Heart right ventricle (tissue), 16 donors: ENCODE measurements at places on chromosomes 11 and 22. TPM values are rescaled to one million over a fixed set of nuclear protein-coding genes. Genes with fewer than 3 reads are reported as not detected.

DNA sequence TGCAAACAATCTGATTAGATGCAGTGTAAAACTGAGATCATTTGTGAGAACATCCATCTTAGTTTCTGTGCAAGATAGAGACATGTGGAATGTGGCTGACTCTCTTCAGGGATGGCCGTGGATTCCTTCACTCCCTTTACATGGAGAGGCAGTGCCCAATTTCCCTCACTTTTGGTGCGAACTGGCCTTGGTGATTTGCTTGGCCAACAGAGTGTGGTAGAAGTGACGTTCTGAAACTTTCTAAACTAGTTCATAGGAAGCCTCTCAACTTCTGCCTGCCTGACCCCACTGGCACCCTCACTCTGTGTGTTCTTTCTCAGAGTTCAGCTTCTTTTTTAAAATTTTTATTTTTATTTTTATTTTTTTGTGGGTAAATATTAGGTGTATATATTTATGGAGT is 9.9 kb upstream of the SYT13 start:
- DNase-seq: no peak

Gene KREMEN1
- 39.3 TPM for total RNA-seq

Gene GSTT2B
- 10.5 TPM for total RNA-seq

GRCh38 chr11:128741916-128742315 is 48.0 kb downstream of the FLI1 start:
- no peak for DNase-seq

DNA sequence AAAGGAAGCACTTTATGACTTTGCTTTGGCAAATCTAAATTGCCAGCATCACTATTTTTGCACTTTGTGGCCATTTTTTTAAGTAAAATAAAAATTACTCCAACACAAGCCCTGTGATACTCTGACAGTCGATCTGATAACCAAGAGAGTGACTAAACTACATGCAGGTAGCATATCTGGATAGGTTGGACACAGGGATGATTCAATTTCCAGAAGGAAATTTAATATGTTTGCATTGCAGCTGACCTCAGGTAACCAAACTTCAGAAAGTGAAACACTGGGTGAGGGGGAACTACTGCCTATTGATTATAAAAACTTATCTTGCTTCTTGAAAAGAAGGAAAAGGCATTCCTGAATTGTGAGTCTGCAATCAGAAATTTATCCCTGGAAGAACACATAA is 13.9 kb downstream of the OR5B3 start:
- no peak for DNase-seq

DNA sequence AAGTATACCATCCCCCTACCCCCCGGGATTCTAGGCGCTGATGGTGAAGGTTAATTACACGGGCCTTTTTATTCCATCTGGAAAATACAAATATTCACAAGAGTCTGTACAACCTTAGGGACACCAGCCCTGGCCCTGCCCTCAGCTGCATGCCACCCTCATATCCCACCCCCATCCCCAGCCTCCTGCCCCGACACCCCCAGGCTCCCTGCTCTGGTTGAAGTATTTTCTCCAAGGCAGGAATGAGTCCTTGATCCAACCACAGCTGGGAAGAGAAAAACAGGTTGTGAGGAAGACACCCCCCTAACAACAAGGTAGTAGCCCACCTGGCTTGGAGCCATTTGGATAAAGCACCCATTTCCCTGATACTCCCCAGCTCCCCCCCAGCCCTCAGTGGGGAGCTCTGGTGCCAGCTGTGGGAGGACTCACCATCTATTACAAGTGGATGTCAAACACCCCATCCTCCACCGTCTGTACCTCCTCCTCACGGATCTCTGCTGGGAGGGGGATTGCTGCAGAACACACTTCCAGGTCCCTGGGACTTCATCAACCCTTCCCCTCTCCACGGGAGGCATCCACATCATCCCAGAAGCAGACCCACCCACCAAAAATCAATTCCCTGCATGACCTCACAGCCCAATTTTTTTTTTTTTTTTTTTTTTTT is 4.0 kb upstream of the NRXN2 start:
- DNase-seq: no peak

Gene AQP11
- 2.1 TPM for total RNA-seq

Gene ABCC8
- 0.47 TPM for total RNA-seq

GRCh38 chr11:131756479-131757110 is 386.2 kb downstream of the NTM start:
- DNase-seq: no peak

Gene MRGPRX4
- total RNA-seq: not detected

DNA sequence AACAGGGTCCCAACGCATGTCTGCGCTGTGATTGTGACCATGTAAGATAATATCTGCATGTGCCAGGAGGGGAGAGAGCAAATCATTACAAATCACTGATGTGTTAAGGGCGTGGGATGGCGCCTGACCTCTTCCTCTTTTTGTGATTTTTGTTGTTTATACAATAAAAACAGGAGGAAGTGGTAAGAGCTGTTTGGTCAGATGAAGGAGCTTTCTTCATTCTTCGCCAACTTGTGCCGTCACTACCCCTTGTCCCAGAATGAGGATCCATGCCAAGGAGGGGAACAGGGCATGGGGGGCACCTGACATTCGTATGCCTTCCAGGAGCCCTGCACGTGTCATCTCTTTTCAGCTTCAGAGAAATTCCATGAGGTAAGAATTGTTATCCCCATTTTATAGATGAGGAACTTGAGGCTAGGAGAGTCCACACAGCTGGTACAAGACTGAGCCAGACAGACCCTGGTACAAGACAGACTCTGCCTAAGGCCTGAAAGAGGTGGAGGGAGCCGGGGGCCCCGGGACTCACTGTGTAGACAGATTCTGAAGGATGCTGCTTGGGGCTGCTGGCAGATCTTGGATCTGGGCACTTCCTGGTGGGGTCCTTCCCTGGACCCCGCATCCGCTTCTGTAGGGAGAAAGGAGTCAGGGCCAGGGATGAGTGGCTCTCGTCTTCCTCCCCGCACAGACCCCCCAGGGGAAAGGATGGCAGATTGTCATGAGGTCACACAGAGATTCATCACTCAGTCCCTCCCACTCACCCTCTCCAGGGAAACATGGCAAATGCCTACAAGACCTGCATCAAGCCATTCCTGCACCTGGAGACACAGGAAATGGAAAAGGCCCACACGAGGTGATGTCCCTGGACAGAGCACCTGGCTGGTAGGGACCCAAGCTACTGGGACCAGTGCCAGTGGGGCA is 34.6 kb downstream of the NFAM1 start:
- DNase-seq: no peak

Gene MN1
- total RNA-seq: 8.3 TPM

- no peak for DNase-seq
Observed at GRCh38 chr11:61773356-61773755, 19.0 kb downstream of the TMEM258 start.

- DNase-seq: peak; percentile 90
Observed at GRCh38 chr22:21942407-21943343, 10.0 kb downstream of the PPM1F start.

DNA sequence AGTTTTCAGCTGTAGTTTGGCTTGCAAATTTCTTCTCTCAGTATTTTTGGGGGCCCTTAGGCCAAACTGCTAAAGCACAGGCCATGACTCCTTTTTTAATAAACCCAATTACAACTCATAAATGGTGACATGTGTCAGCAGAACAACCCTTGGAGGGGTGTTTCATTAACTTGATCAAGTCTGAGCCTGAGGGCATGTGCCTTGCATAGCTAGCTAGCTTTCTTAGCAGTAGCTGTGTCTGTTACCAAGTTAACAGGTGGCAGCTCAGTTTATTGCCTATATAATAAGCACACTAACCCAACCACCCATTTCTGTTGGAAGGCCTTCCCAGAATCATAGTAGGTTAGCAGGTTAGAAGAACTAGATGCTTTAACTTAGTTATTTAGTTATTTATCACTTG is 950.3 kb upstream of the CCDC90B start:
- no peak for DNase-seq

DNA sequence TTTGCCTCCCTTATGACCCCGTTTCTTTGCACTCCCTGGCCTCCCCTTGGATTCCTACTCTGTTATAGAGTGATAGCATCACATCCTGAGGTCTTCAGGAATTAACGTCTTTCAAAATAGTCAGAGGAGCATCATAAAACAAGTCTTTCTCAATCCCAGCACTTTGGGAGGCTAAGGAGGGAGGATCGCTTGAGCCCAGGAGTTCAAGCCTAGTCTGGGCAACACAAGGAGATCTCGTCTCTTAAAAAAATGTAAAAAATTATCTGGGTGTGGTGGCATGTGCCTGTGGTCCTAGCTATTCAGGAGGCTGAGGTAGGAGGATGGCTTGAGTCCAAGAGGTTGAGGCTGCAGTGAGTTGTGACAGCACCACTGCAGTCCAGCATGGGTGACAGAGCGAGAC is 68.7 kb upstream of the AMPD3 start:
- no peak for DNase-seq

Gene SLC22A9
- total RNA-seq: not detected

DNA sequence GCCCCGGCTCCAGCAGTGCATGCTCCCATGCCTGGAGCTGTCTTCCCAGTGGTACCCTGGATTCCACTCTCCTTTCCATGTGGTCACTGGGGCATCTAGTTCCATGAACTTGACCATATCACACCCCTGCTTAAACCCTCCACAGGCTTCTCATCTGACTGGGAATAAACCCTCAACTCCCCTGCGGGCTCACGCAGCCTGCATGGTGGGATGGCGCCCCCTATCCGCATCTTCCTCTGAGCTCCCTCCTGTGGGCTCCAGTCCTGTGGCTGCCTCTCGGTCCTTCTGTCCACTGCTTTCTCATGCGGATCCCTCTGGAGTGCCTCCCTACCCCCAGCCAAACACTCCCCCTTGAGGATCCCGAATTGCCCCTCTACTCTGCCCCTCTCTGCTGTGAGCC is 41.4 kb upstream of the TTLL12 start:
- peak; percentile 36 for DNase-seq

Gene NCR3LG1
- total RNA-seq: 0.78 TPM

- DNase-seq: no peak
Observed at GRCh38 chr11:111765320-111765983, 737 bp downstream of the PPP2R1B start.

Gene C11orf16
- total RNA-seq: not detected
